Activated naive CD8-positive, alpha-beta T cell treated with anti-CD3 and anti-CD28 coated beads for 36 hours (primary cell): ENCODE measurements at places on chromosomes 7 and 10. TPM values are rescaled to one million over a fixed set of nuclear protein-coding genes. Genes with fewer than 3 reads are reported as not detected.

Gene CPXM2
- total RNA-seq, result not detected

DNA sequence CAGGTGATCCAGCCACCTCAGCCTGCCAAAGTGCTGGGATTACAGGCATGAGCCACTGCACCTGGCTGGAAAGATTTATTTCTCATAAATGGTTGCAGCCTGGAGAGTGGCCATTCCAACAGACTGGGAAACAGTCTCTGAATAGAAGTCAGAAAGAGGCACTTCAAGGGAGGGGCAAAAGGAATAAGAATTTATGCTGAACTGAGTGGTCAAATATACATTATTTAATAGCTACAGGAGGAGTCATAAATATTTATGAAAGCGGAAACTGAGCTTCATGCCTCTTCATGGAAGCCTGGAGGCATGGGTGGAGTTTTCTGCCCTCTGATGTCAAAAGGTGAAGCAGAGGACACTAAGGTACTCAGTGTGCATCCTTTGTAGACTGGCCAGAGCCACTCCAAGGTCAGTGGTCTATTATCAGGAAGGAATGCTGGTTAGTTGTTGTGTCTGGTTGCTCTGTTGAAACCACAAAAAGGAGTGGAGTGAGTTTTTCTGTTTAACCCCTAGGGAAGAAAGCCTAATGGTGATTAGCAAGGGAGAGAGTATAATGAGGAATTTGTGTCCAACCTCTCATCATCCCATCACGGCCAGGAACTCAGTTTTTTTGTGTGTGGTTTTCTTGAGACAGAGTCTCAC lies 9.3 kb upstream of the NRBF2 start:
- no peak for DNase-seq

DNA sequence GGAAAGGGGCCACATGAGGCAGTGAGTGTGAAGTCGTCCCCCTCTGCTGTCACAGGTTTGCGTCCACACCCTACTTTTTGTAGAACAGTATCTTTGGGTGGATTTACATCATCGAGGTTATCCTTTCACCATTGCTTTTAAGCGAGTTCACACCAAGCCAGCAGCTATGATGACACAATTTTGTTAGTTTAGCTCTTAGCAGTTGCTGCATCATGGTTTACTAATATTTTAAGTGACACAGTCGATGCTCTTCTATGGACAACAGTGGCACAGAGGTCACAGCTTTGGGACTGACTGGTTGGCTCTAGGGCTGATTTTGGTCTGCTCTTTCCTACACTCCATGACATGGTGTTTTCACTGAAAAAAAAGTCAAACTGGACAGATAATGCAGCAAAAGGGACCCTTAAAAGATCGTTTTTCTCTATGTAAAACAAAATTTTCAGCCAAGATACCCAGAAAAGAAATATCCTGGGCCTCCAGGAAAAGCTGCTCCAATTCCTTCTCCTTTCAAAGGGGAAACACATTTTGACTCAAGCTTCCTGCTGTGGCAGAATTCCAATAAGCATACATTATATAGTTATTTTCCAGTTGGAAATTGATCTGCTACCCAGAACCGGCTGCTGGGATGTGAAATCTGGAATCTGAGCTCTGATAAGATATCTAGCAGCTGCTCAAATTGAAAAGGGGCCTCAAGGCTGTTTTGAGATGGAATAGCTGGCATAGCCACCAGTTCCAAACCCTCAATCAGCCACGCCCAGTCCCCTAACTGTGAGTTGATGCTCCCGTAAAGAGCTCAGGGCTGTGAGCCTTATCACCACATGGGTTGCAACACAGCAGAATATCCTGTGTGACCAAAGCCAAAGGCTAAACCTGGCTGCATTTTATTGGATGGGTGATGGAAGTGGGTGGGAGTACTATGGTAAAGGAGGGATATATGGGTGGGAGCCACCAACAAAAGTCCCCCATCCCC lies 114.2 kb downstream of the SMURF1 start:
- DNase-seq, result no peak

Gene BAIAP2L1
- 2.3 TPM for total RNA-seq

Gene GLCCI1
- 6.9 TPM for total RNA-seq

Gene PHYHIPL
- total RNA-seq, result not detected

DNA sequence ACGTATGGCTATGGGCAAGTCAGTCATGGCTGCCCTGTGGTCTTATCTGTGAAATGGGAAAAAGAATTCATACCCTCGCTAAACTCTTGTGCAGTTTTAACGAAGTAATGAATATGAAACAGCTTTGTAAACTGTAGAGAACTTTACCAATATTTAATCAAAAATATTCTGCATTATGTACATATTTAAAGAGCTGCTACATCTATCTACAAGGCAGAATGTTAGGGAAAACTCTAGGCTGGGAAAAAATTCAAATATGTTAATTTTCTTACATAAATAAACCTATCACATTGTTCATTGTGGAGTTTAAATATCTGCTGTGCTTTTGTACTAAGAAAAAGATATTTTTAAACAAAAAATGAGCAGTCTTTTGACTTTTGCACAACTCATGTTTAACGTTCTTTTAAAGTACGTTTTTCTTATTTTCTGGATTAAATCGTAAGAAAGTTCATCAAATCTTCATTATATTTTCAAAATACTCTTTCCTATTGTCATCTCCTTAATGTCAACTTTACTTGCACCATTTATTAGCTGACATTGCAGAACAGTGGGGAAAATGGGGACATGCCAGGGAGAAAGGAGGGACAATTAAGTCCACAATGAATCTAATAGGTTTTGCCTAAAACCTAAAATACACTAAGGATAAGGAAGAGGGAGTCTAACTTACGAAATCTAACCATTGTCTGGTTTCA lies 57.5 kb downstream of the ICA1 start:
- no peak for DNase-seq

DNA sequence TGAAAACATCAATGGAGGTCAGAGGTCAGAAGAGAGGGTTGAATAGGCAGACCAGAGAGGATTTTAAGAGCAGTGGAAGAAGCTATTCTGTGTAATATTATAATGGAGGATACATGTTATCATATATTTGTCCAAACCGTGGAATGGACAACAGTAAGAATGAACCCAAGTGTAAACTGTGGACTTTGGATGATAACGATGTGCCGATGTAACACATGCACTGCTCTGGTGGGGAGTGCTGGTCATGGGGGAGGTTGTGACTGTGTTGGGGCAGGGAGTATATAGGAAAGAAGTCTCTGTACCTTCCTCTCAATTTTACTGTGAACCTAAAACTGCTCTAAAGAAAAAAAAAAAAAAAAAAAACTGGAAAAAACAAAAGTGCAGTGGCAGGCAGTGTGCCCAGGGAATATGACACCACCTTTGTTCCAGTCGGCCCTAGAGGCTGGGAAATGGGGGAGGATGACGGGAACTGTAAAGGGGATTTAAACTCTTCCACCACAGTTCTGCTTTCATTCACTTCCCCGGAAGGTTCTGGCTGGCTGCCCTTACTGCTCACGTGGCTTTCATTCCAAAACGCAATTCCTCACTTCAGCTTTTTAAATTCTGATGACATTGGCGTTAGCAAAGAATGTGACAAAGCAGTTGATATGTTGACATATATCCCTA lies 113.7 kb upstream of the ANKRD1 start:
- DNase-seq, result no peak

Gene LIPF
- total RNA-seq, result not detected

GRCh38 chr7:70432567-70433001 lies 699.4 kb upstream of the GALNT17 start:
- no peak for DNase-seq
